ENCODE measurements at places on chromosomes 1 and 21.

DNA sequence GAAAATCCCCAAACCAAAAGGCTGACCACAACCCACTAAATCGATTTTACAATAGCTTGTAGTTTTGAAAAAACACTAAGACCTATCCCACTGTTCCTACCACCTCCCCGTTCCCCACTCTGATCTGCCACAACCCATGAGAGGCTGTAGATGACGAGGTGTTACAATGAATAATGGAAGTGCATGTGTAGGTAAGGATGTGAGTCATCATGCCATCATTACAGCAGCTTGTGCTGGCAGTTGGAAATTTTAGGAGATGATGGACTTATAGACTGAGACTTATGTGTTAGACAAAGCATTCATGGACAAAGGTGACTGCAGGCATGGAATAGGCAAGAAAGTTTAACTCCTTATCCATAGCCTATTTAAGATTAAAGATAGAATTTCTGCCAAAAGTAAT, 184.7 kb upstream of the CACYBP start:
- DNase-seq = peak; percentile 92

GRCh38 chr1:209363112-209363511, 220.4 kb upstream of the CAMK1G start:
- peak; percentile 19 for DNase-seq

- DNase-seq = no peak
Measured at GRCh38 chr1:29849991-29850757, 613.9 kb downstream of the PTPRU start.

- DNase-seq = peak; percentile 70
Measured at GRCh38 chr1:64834734-64835133, 89.9 kb downstream of the RAVER2 start.

DNA sequence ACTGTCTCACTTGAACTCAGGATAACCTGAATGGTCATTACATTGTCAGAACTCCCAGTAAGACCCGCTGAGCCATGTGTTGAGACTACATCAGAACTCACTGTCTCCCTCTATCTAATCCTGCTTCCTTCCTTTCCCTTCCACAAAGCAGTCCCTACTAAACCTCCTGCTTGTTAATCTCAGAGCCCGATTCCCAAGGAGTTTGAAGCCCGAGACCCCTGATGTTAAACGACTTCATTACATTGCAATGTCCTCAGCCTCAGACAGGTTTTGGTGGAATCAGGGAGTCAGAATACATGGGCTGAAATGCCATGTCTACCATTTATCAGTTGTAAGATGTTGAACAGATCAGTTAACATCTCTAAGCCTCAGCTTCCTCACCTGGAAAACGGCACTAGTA, 682.4 kb downstream of the ADGRL2 start:
- DNase-seq = no peak

- DNase-seq = no peak
Measured at GRCh38 chr1:169381162-169381561, 13.2 kb downstream of the BLZF1 start.

- DNase-seq = no peak
Measured at GRCh38 chr1:1204425-1204920, 1.9 kb downstream of the TNFRSF18 start.

Data from mammary epithelial cell (primary cell).